ENCODE measurements at places on chromosomes 7 and 10.

DNA sequence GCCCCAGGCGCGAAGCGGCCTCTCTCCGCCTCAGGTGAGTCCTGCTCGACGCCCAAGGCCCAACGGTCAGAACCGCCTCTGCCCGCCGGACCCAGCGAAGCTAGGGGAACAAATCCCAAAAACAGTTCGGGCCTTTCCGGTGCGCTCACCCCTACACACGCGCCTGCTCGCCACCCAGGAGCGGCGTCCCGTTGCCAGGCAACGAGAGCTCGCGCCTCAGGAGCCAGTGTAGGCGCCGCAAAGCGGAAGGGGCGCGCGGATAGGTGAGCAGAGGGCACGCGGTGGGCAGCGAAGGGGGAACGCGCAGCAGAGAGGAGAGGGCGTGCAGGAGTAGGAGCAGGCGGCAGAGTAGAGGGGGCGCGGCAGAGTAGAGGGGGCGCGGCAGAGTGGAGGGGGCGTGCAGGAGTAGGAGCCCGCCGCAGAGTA lies at the start of the genes DYDC1 and DYDC2:
TSS of gene DYDC1 (minus strand) at position 193 of the 426 bp plus-strand sequence. CDS start 4,154 bp downstream, outside the sequence.
TSS of gene DYDC2 (plus strand) at position 219 of the 426 bp plus-strand sequence. CDS start 5,663 bp downstream, outside the sequence.
- no peak for DNase-seq

- no peak for DNase-seq
Measured at GRCh38 chr7:136637813-136638212, 230.6 kb upstream of the CHRM2 start.

- DNase-seq = no peak
Measured at GRCh38 chr7:159127691-159128642, 16.7 kb downstream of the VIPR2 start.

DNA sequence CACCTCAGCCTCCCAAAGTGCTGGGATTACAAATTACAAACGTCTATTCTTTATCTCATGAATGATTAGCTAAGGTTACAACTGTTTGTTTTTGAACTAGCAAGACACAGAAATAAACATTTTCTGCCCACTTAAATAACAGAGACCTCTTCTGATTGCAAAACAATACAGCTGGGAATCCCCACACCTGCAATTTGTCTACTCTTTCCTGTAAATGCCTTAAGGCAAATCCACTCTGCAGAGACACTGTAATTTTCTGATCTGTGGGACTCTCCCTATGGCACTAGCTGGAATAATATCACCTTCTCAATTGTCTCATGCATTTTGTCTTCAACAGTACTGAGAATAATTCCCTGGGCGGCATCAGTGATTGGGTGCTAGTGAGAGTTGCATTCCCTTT lies 149.3 kb upstream of the FAM3C start:
- no peak for DNase-seq

GRCh38 chr7:69871886-69872569 lies 273.8 kb downstream of the AUTS2 start:
- DNase-seq = no peak

DNA sequence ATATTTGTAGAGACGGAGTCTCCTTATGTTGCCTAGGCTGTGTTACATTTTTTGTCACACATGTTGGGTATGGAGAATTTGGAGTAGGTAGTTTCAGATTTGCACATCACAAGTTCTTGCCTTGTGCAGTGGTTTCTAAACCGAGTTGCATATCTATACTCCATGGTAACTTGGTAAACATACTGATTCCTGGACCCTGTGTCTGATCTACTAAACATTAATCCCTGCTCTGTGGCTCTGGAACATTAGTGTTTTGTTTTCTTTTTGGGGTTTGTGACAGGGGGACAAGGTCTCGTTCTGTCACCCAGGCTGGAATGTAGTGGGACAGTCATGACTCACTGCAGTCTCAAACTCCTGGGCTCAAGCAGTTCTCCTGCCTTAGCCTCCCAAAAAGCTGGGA lies 24.7 kb downstream of the AUTS2 start:
- no peak for DNase-seq

All from stimulated activated CD8-positive, alpha-beta memory T cell treated with anti-CD3 and anti-CD28 coated beads, Interleukin-15, amount 100 ng/mL, for 24 hours (primary cell).